Aorta (tissue), 5 donors: ENCODE measurements at places on chromosomes 2 and 18. TPM values are rescaled to one million over a fixed set of nuclear protein-coding genes. Genes with fewer than 3 reads are reported as not detected.

The EPB41L3 gene
- polyA plus RNA-seq = 6.5 TPM

The AOX1 gene
- 7.6 TPM for polyA plus RNA-seq

- DNase-seq = no peak
- H3K4me1 ChIP-seq = no peaks in the 10 kb centered on the region
- no peak overlapping the region for H3K27ac ChIP-seq
- H3K4me3 ChIP-seq = no peak overlapping the region
- no peaks in the 10 kb centered on the region for H3K27me3 ChIP-seq
These were observed 224.5 kb downstream of the SP3 start for GRCh38 chr2:173740639-173741038.

GRCh38 chr2:119841550-119841949, 81.8 kb downstream of the PTPN4 start:
- H3K27ac ChIP-seq = no peak overlapping the region
- H3K27me3 ChIP-seq = no peaks in the 10 kb centered on the region
- no peak overlapping the region for H3K4me3 ChIP-seq

GRCh38 chr2:61793389-61793836, 60.4 kb downstream of the FAM161A start:
- no peaks in the 10 kb centered on the region for H3K36me3 ChIP-seq
- H3K27ac ChIP-seq = no peak overlapping the region
- no peaks in the 10 kb centered on the region for H3K27me3 ChIP-seq
- no peak overlapping the region for H3K4me3 ChIP-seq

DNA sequence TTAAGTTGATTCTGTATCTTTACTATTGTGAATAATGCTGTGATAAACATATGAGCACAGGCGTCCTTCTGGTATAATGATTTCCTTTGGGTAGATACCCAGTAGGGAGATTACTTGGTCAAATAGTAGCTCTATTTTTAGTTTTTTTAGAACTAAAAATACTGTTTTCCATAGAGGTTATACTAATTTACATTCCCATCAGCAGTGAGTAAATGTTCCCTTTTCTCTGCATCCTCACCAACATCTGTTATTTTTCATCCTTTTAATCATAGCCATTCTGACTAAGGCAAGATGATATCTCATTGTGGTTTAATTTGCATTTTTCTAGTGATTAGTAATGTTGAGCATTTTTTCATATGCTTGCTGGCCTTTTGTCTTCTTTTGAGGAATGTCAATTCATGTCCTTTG, 35.1 kb downstream of the PMS1 start:
- no peak for DNase-seq
- H3K4me3 ChIP-seq = no peak overlapping the region
- H3K36me3 ChIP-seq = no peaks in the 10 kb centered on the region
- no peak overlapping the region for H3K27ac ChIP-seq
- H3K4me1 ChIP-seq = no peaks in the 10 kb centered on the region

- DNase-seq = no peak
- no peak overlapping the region for H3K4me3 ChIP-seq
- no peak overlapping the region for H3K27ac ChIP-seq
These were observed 45.9 kb downstream of the MARCO start for GRCh38 chr2:118987886-118988285.
